ENCODE measurements at places on chromosomes 16 and 17.

DNA sequence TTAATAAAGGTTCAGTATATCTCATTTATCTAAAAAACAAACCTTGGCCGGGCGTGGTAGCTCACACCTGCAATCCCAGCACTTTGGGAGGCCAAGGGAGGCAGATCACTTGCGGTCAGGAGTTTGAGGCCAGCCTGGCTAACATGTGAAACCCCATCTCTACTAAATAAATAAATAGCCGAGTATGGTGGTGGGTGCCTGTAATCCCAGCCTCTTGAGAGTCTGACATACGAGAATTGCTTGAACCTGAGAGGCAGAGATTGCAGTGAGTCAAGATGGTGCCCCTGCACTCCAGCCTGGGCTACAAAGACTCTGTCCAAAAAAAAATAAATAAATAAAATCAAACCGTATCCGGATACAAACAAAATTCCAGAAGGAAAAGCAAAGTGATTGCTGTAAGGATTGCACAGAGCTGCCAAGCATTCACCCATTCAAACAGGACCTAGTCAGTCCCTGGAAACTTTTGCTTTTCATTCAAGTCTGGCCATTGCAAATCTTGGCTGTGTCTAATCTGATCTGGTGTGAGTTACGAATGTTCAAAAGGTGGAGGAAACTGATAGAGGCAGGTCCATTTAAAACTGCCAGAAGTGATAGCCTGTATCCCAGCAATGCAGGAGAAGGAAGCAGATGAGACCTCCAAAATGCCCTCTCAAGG lies 102.5 kb upstream of the CLEC3A start:
- H3K4me1 ChIP-seq = no peaks in the 10 kb centered on the region
- no peak overlapping the region for H3K4me3 ChIP-seq
- no peak overlapping the region for H3K27ac ChIP-seq
- no peak for DNase-seq

GRCh38 chr17:11205659-11206058 lies 35.4 kb upstream of the SHISA6 start:
- H3K36me3 ChIP-seq = no peaks in the 10 kb centered on the region
- no peaks in the 10 kb centered on the region for H3K27me3 ChIP-seq
- no peak overlapping the region for H3K27ac ChIP-seq
- no peak for DNase-seq

- no peaks in the 10 kb centered on the region for H3K27me3 ChIP-seq
- no peak overlapping the region for H3K4me3 ChIP-seq
- H3K4me1 ChIP-seq = no peaks in the 10 kb centered on the region
- no peaks in the 10 kb centered on the region for H3K36me3 ChIP-seq
- DNase-seq = no peak
These were observed 17.9 kb downstream of the CA7 start for GRCh38 chr16:66862023-66862520.

DNA sequence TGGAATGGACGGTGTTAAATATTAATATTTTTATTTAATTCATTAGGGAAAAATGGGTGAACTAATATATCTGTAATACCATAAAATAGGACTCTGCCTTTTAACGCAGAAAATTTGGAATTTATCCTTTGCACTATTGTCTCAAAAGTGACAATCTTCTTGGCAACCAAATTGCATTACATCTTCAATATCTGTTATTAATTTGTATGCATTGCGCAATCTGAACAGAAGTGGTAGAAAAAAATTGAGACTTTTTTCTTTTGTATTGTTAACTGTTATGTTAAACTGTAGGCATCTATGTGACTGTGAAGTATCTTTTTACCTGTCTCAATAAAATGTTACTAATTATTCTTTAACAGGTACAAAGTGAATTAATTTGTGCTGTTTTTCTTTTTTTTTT lies 55.6 kb downstream of the PPM1E start:
- H3K27ac ChIP-seq = no peak overlapping the region
- no peaks in the 10 kb centered on the region for H3K36me3 ChIP-seq
- H3K4me3 ChIP-seq = no peak overlapping the region
- no peaks in the 10 kb centered on the region for H3K27me3 ChIP-seq
- no peaks in the 10 kb centered on the region for H3K4me1 ChIP-seq
- no peak for DNase-seq

GRCh38 chr17:72684405-72685020 lies 408.0 kb downstream of the SLC39A11 start:
- no peak overlapping the region for H3K27ac ChIP-seq
- H3K4me1 ChIP-seq = no peaks in the 10 kb centered on the region
- no peaks in the 10 kb centered on the region for H3K27me3 ChIP-seq
- H3K36me3 ChIP-seq = no peaks in the 10 kb centered on the region

GRCh38 chr16:47037746-47038458 lies 64.4 kb upstream of the DNAJA2 start:
- H3K27me3 ChIP-seq = no peaks in the 10 kb centered on the region
- H3K36me3 ChIP-seq = no peaks in the 10 kb centered on the region
- DNase-seq = peak; percentile 88
- peak overlapping the region; percentile 5 for H3K27ac ChIP-seq

GRCh38 chr17:10328971-10329923 lies 43.6 kb downstream of the MYH13 start:
- no peaks in the 10 kb centered on the region for H3K27me3 ChIP-seq
- no peaks in the 10 kb centered on the region for H3K4me1 ChIP-seq
- H3K27ac ChIP-seq = no peak overlapping the region
- no peak overlapping the region for H3K4me3 ChIP-seq

GRCh38 chr16:85537795-85538401 lies 75.2 kb upstream of the GSE1 start:
- peaks cover 30% of the 10 kb centered on the region for H3K4me1 ChIP-seq
- no peaks in the 10 kb centered on the region for H3K36me3 ChIP-seq

- H3K27me3 ChIP-seq = no peaks in the 10 kb centered on the region
- H3K4me1 ChIP-seq = peaks cover 12% of the 10 kb centered on the region
- DNase-seq = no peak
- no peaks in the 10 kb centered on the region for H3K36me3 ChIP-seq
- H3K4me3 ChIP-seq = no peak overlapping the region
- peak overlapping the region; percentile 20 for H3K27ac ChIP-seq
These were observed 9.0 kb upstream of the MMP2 start for GRCh38 chr16:55469821-55470532.

- H3K36me3 ChIP-seq = no peaks in the 10 kb centered on the region
- no peak for DNase-seq
- no peak overlapping the region for H3K27ac ChIP-seq
- no peaks in the 10 kb centered on the region for H3K4me1 ChIP-seq
- no peaks in the 10 kb centered on the region for H3K27me3 ChIP-seq
- no peak overlapping the region for H3K4me3 ChIP-seq
These were observed 43.4 kb upstream of the ANKFN1 start for GRCh38 chr17:56109836-56110235.

GRCh38 chr17:51118330-51119195 lies 2.1 kb downstream of the SPAG9 start:
- H3K4me1 ChIP-seq = no peaks in the 10 kb centered on the region
- H3K27ac ChIP-seq = peak overlapping the region; percentile 100
- H3K4me3 ChIP-seq = peak overlapping the region; percentile 97
- H3K36me3 ChIP-seq = no peaks in the 10 kb centered on the region
- no peaks in the 10 kb centered on the region for H3K27me3 ChIP-seq
- no peak for DNase-seq

GRCh38 chr16:55543472-55543871 lies 23.0 kb upstream of the CAPNS2 start:
- no peaks in the 10 kb centered on the region for H3K36me3 ChIP-seq
- H3K27ac ChIP-seq = no peak overlapping the region
- no peaks in the 10 kb centered on the region for H3K27me3 ChIP-seq
- H3K4me3 ChIP-seq = no peak overlapping the region
- DNase-seq = no peak

DNA sequence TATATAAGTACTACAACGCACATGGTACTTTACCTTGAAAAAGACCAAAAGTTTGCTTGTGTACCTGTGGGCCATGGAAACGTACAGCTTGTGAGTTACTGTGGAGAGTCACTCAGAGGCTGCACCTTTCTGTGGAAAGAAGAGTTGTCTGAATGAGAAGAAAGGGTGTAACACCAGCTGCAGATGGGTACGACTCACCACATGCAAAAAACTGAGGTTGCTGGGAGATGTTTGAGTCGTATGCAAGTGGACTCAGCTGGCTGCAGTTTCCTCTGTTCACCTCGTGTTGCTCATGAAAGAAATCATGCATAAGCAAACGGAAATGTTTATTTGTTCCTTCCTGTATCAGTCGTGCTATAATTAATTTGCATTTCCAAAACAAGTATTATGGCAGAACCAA lies 22.4 kb upstream of the DYNLRB2 start:
- DNase-seq = no peak
- H3K27ac ChIP-seq = no peak overlapping the region
- no peak overlapping the region for H3K4me3 ChIP-seq
- no peaks in the 10 kb centered on the region for H3K36me3 ChIP-seq

DNA sequence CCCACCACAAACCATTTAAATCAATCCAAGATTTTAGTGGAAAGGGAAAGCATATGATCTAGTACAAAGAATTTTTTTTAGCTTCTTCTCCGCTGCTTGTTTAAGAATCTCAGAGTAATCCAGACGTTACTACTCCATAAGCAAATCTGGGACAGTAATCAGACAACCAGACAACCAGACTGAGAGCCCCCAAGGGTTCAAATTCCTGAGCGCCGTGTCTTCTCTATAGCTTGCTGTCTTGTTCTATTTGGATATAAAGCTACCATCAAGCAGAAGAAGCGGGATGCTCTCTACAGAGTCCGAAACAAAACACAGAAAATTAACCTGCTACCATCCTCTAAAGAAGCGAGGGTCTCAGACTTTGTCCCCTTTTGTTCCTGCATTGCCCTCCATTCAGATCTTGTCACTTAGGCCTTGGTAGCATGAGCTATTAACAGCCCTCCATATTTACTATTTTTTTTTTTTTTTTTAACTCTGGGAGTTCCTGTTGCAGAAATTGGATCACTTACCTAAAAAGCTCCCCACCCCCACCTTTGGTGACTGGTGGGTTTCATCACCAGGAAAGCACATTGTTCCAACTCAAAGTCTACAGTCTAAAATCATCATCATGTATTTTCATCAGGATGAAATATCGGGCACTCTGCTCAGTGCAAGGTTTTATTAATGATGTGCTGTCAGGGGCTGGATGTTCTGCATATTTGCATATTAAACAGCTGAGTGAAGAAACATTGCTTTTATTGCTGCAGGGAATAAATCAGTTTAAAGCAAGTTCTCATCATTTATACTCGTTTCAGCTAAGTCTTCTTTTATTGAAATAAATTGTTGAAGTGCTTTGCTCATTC lies 576.7 kb downstream of the WWOX start:
- DNase-seq = no peak
- H3K27me3 ChIP-seq = no peaks in the 10 kb centered on the region
- no peaks in the 10 kb centered on the region for H3K36me3 ChIP-seq
- no peaks in the 10 kb centered on the region for H3K4me1 ChIP-seq
- no peak overlapping the region for H3K27ac ChIP-seq
- H3K4me3 ChIP-seq = no peak overlapping the region
